ENCODE measurements at places on chromosomes 1 and 21. TPM values are rescaled to one million over a fixed set of nuclear protein-coding genes. Genes with fewer than 3 reads are reported as not detected.

Gene RXFP4
- not detected for total RNA-seq

Gene CYB5RL
- total RNA-seq: 4.6 TPM

Gene PRAMEF27
- not detected for total RNA-seq

Gene DCST1
- not detected for total RNA-seq

Gene S100A12
- not detected for total RNA-seq

Gene PHF13
- total RNA-seq: 20.0 TPM

Gene EBNA1BP2
- total RNA-seq: 73.6 TPM

Gene APCS
- not detected for total RNA-seq

Gene COL9A2
- total RNA-seq: 2.2 TPM

Gene KRTAP11-1
- total RNA-seq: not detected
